RWPE2 (cell line): ENCODE measurements at places on chromosomes 6 and 20.

GRCh38 chr6:151310852-151311767, 71.3 kb downstream of the AKAP12 start:
- no peak for DNase-seq

DNA sequence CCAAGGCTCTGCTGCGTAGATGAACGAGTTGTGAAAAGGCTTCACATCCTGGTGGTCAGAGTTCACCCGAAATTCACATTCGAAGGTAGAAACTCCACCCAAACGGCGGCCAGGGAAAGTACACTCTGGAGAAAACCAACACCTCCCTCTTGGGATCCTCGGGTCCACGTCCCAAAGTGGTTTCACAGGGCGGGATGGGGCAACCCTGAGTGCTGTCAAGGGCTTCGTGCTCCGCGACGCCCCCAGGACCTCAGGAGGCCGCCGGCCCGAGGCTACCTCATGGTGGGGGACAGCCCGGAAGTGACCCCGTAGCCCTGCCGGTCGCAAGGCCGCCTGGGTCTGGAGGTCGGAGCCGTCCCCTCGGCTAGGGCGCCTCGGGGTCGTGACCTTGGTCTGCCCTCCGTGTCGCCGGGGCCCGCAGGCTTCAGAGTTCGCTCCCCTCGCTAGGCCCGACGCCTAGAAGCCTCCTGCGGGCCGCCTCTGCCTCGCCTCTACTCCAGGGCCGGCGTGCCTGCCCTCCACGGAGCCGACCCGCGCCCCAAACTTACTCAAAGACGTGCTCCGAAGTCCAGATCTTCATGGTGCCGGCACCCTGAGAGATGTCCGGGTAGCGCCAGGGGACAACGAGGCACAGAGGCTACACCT, at the start of gene PRELID3B:
Gene PRELID3B (minus strand): TSS at position 636 of the 645 bp plus-strand sequence. CDS start 56 bp downstream, at position 580.
- peak; percentile 86 for DNase-seq

- DNase-seq: no peak
Measured at GRCh38 chr6:137258170-137258569, 39.0 kb upstream of the IFNGR1 start.

- no peak for DNase-seq
Measured at GRCh38 chr6:163842467-163842866, 427.9 kb downstream of the QKI start.

DNA sequence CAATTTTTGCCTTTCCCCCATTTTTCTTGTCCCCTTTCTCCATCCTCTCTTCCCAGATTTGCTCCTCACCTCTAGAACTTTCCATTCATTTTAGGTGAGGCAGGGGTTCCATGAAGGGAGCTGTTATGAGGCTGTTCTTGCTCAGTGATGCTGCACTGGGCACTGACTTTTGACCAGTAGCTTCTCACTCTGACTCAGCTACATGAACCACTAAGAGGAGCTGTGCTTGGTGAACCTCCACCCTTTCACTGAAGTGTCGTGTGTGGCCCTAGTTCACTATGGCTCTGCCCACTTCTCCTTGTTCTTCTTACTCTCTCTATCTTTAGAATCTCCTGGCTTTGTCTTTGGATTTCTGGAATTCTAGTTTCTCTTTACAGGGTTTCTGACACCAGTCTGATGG, 307.1 kb upstream of the RNF24 start:
- no peak for DNase-seq
